ENCODE measurements at places on chromosomes 11 and 22. TPM values are rescaled to one million over a fixed set of nuclear protein-coding genes. Genes with fewer than 3 reads are reported as not detected.

The OR5A1 gene
- total RNA-seq = not detected

The OR52I1 gene
- total RNA-seq = not detected

The MEI1 gene
- total RNA-seq = 3.8 TPM

The ANGPTL5 gene
- not detected for total RNA-seq

DNA sequence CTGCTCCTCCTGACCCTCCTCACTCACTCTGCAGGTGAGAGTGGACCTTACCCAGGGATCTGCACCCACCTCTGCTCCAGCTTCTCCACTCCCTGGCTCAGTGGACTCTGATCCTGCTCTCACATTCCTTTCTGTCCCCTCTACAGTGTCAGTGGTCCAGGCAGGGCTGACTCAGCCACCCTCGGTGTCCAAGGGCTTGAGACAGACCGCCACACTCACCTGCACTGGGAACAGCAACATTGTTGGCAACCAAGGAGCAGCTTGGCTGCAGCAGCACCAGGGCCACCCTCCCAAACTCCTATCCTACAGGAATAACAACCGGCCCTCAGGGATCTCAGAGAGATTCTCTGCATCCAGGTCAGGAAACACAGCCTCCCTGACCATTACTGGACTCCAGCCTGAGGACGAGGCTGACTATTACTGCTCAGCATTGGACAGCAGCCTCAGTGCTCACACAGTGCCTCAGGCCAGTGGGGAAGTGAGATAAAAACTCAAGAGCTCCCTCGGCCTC, 29.7 kb upstream of the VPREB1 start:
- no peak for DNase-seq

DNA sequence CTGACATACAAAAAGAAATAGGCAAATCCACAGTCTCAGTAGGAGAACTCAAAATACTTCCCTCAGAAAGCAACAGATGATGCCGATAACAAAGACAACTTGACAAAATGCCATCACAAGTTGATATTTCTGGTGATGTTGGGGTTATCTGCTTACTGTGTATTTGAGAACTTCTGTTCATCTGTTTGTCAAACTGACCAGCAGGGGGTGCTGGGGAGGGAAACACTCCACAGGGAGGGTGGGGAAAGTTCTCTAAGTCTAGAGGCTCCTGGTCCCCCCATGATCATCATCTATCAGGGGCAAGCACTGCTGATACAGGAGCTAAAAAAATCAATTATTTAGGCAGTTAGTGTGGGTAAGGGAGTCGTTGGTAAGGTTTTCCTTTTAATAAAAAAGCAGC, 19.2 kb downstream of the GLYATL1 start:
- no peak for DNase-seq

DNA sequence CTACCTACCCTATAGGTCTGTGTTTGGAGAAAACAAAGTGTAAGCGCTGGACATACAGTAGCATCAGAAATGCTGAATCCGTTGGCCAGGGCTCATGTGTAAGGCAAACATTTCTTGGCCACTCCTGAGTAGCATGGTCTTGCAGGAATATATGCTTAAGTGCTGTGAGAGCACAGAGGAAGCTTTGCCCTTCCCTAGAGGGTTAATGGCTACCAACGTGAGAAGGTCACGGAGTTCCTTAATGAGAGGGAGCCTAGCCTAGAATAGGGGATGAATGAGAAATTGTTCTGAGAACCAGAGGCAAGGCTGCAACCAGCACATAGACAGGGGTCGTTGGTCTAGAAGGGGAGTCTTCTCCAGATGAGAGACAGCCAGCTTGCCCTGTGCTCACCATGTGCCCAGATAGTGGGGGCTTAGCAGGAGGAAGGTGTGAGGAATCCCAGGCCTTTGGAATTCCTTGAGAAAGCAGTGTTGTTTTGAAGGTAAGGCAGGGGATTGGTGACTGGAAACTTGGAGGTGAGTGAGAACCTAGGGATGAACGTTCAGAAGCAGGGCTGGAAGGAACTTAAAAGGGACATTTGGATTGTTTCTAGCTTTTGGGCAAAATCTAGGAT, 29.5 kb downstream of the RCOR2 start:
- no peak for DNase-seq

DNA sequence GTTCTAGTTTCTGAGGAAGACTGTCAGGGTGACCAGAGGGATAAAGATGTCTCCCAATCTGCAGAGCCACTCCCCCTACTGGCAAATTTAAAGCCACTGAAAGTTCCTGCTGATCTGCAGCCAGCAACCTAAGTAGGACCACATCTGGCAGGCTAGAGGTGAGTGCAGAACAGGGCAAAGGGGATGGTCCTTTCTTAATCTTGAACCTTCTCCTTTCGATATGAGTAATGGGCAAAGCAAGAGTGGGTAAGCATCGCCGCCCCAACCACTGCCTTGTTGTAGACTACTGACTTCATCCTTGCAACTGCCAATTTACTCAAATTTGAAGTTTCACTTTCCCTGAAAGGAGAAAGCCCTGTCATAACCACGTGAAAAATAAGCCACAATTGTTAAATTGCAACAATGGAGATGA, 30.7 kb downstream of the SCUBE2 start:
- no peak for DNase-seq

DNA sequence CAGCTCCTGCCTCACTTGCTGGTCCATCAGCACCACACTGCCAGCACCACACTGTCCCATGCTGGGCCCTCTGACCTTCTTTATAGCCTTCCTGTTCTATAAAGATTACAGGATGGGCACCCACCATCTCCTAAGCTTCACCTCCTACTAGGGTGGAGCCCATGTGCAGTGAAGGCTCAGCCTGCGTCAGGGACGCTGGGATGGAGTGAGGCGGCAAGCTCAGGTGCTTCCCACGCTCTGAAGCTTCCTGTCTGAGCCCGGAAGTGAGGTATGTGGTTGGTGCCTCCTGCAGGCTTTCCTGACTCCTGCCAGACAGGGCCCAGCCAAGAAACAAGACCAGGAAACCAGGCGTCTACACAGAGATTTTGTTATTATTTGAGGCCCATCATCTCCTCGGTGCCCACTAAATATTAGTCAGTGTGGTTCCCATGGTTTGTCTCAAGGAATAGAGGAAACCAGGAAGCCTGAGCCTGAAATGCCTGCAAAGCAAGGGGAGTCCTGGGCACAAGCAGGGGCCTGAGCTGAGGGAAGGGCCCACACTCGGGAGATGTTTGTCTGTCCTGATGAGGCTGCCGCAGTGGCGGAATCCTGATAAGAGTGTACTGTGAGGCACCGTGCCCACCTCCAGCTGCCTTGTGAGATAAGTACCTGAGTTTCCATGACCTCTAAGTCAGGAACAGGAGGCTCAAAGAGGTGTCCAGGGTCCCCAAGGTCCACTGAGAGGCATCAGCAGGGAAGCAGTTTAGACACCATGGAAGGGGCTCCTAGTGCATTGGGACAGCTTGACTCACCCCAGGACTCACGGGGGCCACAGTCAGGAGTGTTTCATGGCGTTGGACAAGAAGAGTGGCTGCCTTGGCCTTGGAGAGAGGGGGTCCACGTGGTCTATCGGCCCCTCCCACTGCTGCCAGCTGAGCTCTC, 22.0 kb downstream of the RSPH14 start:
- no peak for DNase-seq

- DNase-seq = no peak
Measured at GRCh38 chr11:65026810-65027209, 429 bp upstream of the SNX15 start.

GRCh38 chr22:39091126-39092081, 5.6 kb upstream of the APOBEC3H start:
- no peak for DNase-seq

DNA sequence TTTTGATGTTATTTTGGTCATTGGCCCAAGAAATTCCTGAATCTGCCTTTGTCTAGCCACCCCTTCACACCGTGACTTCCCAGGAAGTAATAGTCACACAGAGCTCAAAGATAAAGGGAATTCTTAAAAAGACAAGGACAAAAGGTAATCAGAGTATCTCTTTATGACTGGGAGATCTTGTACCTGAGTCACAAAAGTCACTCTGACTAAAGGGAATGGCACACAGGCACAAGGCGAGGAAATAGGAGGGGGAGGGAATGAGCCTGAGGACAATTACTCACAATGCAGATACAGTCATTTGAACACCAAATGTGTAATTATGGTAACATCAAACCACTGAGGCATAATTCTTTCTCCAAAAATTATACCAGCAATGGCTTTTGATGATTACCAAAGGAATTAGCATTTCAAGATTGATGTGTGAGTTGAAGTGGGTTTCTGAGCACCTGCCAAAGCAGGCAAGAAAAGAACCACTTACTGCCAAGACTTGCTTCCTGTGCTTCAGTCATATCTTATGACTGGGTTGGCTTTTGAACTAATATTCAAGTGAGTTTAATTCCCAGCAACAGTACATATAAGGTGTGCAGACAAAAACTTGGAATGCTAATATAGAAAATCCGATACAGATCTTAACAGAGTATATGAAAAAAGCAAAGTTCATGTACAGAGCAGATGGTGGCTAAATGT, 856.4 kb downstream of the LRRC4C start:
- DNase-seq = no peak

DNA sequence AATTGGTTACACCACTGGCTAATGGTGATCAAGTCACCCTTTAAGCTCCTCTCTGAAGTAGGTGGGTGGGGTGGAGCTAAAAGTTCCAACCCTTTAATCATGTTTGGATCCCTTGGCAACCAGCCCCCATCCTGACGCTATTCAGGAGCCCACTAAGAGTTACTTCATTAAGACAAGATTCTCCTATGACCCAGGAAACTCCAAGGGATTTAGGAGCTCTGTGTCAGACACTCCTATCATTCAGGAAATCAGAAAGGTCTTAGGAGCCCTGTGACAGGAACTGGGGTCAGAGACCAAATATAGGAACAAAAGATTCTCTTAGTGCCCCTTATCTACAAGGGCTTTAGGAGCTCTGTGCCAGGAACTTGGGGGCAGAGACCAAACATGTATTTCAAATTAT, 141.3 kb downstream of the ATG16L2 start:
- DNase-seq = no peak

DNA sequence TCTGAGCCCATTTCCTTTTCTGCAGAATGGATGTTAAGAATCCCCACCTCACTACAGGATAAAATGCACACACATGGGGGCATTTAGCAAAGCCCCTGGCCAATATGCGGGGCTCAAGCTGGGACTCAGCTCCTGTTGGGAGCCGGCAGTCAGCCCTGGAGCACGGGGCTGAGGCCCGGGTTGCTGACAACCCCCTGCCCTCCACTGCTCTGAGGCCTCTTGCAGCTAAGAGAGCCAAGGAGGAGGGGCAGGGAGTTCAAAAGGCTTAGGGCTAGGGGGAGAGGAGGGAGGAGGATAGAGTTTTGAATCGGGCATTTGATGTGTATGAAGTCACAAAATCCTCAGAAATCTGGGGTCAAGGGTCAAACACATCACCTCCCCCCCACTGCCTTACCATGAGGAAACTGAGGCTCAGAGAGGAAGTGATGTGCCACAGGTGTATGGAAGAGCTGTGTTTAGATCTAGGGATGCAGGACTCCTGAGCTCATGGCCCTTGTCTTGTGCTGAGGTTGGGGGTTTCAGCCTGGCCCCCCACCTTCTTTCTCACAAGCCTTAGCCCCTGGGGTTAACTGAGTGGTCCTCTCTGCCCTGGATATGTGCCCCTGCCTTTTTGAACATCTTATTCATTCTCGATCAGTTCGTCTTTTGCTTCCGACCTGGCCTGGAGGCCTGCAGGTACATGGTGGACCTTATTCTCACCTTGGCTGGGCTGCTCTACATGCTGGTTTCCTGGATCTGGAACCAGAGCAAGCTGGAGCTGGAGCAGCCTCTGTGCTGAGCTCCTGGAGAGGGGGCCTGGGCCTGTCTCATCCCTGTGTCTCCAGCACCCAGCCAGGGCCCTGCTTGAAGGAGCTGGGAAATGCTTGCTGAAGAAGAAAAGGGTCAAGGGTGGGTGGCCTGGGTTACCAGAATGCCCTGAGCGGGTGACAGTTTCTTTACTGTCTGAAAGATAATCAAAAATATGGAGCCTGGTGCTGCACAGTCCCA, 80.3 kb downstream of the LRRC32 start:
- DNase-seq = no peak

- DNase-seq = no peak
Measured at GRCh38 chr11:34443136-34443535, 4.4 kb downstream of the CAT start.

DNA sequence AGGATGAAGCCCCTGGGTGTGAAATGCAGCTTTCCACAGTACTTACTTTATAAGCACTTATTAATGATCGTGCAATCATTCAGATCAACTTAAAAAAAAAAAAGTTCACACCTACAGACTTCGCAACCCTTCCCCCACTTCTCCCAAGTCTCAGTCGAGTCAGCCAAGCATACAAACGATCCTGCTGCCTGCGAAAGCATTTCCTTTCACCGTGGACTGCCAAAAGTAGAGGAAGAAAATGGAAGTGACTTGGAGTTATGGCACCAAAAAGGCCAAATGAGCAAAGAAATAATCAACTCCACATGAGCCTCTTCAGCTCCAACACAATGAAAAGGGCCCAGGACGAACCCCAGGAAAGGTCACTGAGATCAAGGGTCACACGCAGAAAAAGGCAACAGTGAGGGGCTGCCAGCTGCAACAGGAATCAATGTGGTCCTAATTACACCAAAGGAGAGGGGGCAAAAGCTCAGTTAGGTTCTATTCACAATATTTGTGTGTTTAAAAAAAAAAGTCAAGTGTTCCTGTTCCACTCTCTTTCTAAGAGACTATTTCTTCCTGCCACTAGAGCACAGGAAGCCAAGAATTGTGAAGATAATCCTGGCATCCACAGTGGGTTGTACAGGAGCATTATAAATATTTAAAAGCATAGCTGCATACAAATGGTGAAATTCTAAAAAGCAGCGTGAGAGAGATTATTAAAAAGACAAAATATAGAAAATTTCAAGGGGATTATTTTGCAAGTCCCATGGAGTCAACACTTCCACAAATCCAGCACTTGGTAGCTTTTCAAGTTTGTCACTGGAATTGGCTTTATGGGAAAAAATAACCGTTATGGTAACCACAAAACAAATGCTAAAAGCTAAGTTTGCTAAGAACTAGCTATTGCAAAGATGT, 28.4 kb downstream of the CDON start:
- DNase-seq = no peak

DNA sequence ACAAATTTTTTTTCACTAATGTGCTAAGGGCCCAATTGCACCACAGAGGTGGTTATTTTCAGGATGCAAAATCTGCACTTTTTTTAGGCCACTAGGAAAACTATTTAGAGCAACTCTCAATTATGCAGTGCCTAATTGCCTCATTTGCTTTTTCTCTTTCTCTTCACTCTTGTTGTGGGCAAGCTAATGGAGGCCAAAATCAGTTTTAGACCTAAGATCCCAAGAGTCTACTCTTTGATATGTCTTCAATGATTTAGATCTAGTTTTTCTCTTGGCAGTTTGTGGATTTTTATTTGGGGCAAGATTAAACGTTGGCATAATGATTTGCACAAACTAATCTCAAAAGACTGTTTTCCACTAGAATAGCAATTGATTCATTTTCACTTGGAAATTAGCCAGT, 1996.9 kb downstream of the LRRC4C start:
- DNase-seq = no peak

DNA sequence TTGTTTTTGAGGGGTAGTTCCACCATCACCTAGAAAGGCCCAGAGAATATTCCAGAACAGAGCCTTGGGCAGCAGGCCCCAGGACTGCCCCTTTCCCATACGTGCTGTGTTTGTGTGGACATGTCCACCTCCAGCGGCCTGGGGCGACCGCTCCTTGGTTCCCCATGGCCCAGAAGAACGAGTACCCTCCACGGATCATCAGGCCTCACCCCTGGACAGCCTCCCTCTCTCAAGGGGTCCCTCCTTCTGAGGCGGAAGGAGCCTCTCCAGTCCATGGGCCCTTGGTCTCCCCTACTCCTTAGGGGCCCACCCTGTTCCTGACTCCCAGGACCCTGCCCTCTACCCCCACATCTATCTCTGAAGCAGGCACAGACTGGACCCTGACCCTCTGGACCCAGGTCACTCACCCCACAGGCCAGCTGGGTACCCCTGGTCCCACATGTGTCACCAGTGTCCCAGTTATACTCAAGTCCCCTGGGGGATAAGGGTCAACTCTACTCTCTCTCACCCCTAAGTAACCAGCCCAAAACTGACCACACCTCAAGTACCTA, 32.6 kb downstream of the IGLL5 start:
- no peak for DNase-seq
